MG63 (cell line): ENCODE measurements at places on chromosomes 11 and 22. TPM values are rescaled to one million over a fixed set of nuclear protein-coding genes. Genes with fewer than 3 reads are reported as not detected.

MRPL40 gene
- total RNA-seq, result 56.2 and 80.2 TPM in 2 replicates

H19 gene
- not detected in 2 replicates for total RNA-seq

- no peak for DNase-seq
These were observed 46.2 kb downstream of the AP2A2 start for GRCh38 chr11:971731-972365.

GRCh38 chr11:72441752-72442207 is 7.4 kb upstream of the CLPB start:
- DNase-seq, result peak; percentile 19
